ENCODE measurements at places on chromosomes 5 and 9.

DNA sequence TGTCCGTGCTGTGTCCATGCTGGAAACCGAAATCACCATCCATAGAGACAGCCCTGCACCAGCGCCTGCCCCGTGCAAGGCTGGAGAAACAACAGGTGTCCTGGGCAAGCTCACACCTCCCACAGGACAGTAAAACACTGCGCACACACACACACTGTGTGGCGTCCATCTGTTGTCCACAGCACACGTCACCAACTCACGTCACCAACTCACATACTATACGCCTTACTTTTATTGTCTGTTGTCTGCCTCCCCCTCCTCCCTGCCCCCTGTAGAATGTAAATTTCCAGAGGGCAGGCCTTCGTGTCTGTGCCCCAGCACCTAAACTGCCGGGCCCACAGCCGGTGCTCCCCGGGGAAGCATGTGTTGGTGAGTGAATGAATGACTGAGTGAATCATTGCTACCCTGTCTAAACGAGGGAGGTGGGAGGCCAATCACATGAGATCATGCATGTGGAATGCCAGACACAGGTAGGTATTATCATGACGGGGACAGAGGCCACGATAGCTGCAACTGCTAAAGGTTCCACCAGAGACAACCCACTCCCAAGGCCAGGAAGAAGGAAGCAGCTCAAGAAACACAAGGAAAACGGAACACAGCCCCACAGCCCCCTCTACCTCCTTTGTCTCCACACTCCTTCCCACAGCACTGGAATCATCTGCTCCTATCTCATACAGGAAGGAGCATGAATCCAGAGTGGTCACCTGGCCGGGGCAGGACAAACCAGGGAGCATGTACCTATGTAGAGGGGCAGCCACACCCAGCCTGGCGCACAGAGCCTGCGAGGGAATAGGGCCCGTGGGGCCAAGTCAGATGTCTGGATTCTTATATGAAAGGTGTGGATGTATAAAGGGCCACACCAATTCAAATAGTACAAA lies 41.9 kb downstream of the STK10 start:
- DNase-seq: no peak

GRCh38 chr5:10668697-10669096 lies 92.3 kb downstream of the DAP start:
- no peak for DNase-seq

- no peak for DNase-seq
These were observed 244.7 kb downstream of the NPR3 start for GRCh38 chr5:32955814-32956213.

- no peak for DNase-seq
These were observed 47.1 kb upstream of the FYB1 start for GRCh38 chr5:39266442-39266841.

- peak; percentile 6 for DNase-seq
These were observed 18.3 kb upstream of the SYNPO start for GRCh38 chr5:150622157-150622556.
